Hematopoietic multipotent progenitor cell treated with erythropoietin and hydrocortisone succinate and interleukin-3 and kit ligand, for 8 days (in vitro differentiated cells): ENCODE measurements at places on chromosomes 16 and 17.

DNA sequence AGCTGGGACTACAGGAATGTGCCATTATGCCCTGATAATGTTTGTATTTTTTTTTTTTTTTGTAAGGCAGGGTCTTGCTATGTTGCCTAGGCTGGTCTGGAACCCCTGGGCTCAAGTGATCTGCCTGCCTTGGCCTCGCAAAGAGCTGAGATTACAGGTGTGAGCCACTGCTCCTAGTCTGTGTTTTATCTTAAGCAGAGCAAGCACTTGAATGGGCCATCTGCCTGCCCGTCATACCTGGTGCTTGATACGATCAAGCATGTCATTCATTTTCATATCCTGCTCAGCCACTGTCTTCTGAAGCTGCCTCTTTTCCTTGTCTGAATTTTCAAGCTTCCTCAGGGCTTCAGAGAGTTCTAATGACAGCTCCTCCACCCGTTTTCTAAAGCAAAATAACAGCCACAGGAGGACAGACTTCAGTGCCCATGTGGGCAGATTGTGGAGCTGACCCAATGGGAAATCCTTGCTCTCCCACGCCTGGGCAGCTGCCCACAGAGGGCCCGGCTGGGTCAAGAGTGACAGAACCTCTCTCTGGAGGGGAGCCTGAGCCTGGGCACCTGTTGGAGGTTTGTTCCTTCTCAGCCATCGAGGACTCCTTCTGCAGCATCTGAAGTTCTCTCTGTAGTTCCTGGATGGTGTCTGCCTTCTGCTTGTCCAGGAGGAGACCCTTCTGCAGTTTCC lies 36.5 kb downstream of the DHX38 start:
- no peak for DNase-seq

DNA sequence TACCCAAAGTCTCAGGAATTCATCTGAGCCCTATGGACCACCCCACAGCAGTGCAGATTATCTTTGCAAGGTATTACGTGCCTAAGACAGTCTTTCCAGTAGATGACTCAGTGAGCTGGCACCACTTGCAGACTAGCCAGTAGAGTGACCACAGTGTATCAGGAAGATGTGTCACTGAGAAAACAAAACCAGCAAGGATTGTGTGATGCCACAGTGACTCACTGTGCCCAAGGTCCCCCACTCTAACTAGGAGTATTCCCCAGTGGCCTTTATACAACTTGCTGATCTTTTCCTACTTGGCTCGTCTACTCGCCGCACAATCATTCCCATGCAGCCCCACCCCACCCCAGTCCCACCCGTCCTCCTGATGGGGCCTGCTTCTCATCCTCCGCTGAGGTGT lies 26.8 kb upstream of the PRKCA start:
- DNase-seq: no peak

GRCh38 chr16:86241681-86242080 lies 268.6 kb upstream of the FOXF1 start:
- DNase-seq: no peak

DNA sequence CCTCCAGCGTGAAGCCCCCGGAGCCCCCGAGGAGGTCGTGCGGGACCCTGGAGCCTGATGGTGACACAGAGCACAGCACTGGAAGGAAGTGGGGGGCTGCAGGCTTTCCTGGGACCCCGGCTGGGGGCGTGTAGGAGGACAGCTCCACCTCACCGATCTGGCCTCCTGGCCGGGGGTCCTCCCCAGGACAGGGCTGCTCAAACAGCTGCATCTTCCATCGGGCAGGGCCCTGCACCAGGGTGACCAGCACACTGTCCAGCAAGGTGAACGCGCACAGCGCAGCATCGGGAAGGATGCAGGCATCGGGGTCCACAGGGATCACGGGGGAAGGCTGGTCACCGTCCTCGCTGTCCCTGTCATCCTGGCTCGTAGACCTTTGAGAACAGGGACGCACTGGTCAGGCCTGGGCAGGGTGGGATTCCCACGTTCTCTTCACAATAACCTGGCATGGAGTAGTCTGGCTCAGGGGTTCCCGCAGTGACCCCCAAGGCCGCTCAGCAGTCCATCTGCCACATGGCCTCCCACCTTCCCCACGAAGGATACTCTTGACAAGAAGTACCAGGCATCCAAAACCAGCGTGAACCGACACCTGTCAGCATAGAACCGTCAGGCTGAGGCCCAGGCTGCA lies 1.2 kb downstream of the FAAP100 start:
- DNase-seq: no peak

DNA sequence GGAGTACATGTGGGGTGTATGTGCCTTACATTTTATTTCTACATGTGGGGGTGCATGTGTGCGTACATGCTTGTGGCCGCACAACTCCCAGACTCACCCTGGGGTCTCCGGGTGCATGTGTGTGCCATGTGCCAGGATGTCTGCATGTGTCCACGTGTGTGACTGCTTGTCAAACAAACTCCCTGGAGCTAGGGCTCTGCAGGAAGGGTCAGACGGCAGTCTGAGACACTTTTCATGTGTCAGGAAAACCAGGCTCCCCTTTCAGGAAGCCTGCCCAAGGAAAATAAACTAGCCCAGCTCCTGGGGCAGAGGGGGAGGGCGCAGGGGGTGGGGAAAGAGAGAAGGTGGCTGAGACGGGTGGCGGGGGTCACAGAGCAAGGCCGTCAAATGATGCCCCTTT lies 44.7 kb downstream of the FZD2 start:
- DNase-seq: no peak

DNA sequence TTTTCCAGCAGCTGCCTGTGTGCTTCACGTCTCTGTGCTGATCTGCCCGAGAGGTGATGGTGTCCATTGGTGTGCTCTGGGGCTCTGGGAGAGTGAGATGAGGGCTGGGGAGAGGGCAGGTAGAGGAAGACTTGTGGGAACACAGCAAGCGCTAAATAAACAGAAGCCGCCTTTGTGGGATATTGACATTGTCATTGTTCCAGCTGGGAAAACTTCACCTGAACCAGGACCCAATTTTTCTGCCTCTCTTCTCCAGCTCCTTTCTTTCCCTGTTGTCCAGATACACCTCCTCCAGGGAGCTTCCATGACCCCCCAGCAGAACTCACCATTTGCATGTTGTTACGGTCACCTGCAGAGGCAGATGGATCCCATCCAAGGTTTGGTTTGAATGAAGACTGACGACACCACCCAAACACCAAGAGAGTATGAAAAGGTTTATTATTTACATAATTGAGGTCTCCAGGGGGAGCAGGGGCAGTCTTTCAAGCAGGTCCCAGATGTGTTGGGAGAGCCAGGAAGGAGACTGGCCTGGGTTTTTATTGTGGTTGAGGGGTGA lies 3.6 kb upstream of the ITGA3 start:
- no peak for DNase-seq

DNA sequence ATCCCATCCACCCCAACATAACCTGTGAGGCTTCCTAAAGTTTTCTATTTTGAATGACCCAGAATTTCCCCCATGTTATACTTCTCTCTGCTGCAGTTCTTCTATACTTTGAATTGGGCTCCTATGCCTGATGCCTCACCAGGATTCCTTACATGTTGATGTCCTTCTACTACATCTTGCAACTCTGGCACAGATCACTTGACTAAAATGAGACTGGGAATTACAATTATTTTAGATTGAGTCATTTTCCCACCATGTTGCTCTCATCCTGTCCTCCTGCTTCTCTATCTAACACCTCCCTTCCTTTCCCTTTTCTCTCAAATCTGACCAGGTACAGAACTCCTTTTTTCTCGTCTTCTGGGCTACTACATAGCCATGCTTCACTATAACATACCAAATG lies 314.0 kb upstream of the KCNJ16 start:
- DNase-seq: no peak

GRCh38 chr16:67163164-67163998 lies 1.2 kb upstream of the HSF4 start:
- peak; percentile 59 for DNase-seq

- DNase-seq: no peak
These were observed 220 bp upstream of the ARHGAP44 start for GRCh38 chr17:12789075-12789480.

GRCh38 chr17:40303009-40303657 lies 5.8 kb upstream of the RARA start:
- DNase-seq: peak; percentile 74

GRCh38 chr17:30292286-30292858 lies 628 bp upstream of the BLMH start:
- DNase-seq: peak; percentile 51

GRCh38 chr17:42937712-42938596 lies 26.3 kb downstream of the AARSD1 start:
- DNase-seq: peak; percentile 60

GRCh38 chr17:21171309-21171922 lies 42.5 kb downstream of the TMEM11 start:
- no peak for DNase-seq

GRCh38 chr17:8830141-8830540 lies 31.0 kb upstream of the MFSD6L start:
- DNase-seq: no peak

DNA sequence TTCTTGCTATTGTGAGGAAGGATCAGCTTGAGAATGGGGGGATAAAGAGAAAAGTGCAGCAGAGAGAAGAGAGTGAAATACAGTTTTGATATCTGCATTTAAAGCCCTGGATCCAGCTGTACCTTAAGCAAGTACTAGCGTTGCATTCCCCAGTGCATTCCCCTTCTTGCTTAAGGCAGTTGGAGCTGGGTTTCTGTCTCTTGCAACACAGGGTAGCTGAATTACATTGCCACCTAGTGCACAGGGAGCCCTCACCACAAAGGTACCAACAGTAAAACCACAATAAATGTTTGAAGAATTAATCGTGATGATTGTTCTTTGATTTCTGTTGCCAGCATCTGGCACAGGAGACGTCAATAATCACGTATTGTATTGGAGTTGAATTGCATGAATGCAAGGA lies 588.7 kb downstream of the RBFOX1 start:
- no peak for DNase-seq

GRCh38 chr16:64225036-64225435 lies 896.8 kb downstream of the CDH11 start:
- no peak for DNase-seq

GRCh38 chr16:54985668-54986067 lies 55.0 kb downstream of the IRX5 start:
- DNase-seq: no peak

DNA sequence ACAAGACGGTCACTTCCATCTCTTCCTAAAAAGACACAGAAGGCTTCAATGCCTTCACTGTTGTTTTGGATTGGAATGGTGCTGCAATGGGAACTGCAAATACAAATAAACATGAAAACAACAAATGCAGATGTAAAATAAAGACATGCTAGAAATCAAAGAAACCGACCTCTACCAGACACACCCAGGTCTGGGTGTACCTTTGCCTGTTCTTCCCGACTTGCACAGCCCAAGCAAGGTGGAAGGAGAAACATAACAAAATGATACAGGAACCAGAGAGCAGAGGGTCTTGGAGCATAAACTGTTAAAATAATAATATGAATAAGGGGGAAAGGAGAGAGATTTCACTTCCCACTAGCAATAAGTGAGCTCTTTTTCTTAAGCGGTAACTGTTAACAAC lies 17.3 kb downstream of the RFFL start:
- DNase-seq: no peak

DNA sequence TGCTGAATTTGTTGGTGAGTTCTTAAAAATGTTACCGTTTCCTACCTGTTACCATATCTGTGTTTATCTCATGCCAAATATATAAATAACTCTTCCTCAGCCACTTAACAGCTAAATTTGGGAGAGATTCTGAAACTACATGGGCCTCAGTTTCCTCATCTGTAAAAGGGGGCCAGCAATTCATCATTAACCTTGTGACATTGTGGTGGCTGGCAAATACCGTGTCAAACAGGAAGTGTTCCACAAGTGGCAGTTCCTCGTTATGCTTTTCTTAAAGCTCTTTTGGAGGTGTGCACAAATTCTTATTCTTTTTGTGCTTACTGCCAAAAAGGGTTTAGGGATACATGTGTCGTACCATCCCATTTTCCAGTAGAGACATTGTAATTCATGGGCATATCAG lies 220.4 kb upstream of the CACNG5 start:
- DNase-seq: no peak

DNA sequence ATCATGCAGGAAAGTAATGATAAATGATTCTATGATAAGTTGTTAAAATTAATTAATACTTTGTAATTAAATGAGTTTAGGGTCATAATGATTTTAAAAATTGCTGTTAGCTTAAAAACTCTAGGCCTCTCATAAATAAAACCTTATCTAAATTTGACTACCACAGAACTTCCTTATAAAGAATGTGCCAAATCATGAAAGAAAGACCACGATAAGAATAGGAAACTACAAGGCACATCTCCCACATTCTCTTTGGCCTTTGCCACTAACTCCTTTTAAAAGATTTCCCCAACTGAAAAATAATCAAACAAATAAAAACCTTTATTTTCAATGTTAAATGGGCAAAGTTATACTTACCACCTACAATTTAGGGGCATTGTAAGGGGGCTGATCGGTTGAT lies 164.6 kb upstream of the C17orf78 start:
- DNase-seq: peak; percentile 40

DNA sequence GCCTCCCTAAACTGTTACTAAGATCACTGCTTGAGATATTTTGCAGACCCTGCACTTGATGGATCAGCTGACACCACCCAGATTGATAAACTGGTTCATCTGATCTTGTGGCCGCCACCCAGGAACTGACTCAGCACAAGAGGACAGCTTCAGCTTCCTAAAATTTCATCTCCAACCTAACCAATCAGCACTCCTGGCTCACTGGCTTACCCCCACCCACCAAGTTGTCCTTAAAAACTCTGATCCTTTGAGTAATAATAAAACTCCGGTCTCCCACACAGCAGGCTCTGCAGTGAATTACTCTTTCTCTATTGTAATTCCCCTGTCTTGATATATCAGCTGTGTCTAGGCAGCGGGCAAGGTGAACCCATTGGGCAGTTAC lies 174.8 kb downstream of the UTP18 start:
- peak; percentile 42 for DNase-seq

DNA sequence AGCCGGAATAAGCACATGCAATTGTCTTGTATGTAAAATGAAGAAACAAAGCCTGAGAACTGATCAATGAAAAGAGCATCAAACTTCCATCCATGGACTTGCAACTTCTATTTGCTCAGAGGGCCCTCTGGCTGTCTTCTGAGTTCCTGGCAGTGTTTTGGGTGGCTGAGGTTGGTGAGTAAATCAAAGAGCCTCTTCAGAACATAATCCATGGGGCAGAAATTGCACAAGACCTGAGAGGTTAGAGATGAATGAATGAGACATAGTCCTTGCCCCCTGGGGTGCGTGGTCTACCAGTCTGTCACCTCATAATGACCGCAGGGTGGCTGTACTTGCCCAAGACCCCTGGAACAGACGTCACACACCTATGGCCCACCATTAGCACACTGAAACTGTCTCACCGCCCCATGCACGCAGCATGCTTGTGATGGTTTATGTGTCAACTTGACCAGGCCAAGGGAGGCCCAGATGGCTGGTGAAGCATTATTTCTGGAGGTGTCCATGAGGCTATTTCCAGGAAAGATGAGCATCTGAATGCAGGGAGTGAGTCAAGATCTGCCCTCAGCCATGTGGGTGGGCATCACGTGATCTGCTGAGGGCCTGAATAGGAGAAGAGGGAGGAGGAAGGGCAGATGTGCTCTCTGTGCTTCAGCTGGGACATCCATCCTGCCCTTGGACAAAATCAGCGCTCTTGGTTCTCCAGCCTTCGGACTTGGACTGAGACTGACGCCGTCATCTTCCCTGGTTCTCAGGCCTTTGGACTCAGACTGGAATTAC lies 8.3 kb downstream of the PIK3R6 start:
- DNase-seq: peak; percentile 55

- no peak for DNase-seq
These were observed 183.5 kb upstream of the CPHXL start for GRCh38 chr16:75909746-75910145.

GRCh38 chr17:40490289-40490853 lies 11.1 kb downstream of the TNS4 start:
- no peak for DNase-seq

GRCh38 chr16:4489030-4489429 lies 12.8 kb downstream of the HMOX2 start:
- no peak for DNase-seq

- no peak for DNase-seq
These were observed 225.7 kb downstream of the CBLN1 start for GRCh38 chr16:49055824-49056545.
